ENCODE measurements at places on chromosomes 13 and 19. TPM values are rescaled to one million over a fixed set of nuclear protein-coding genes. Genes with fewer than 3 reads are reported as not detected.

GRCh38 chr19:12527034-12527836 is 24.0 kb downstream of the ZNF564 start:
- DNase-seq = peak; percentile 22

The C19orf33 gene
- total RNA-seq = not detected

DNA sequence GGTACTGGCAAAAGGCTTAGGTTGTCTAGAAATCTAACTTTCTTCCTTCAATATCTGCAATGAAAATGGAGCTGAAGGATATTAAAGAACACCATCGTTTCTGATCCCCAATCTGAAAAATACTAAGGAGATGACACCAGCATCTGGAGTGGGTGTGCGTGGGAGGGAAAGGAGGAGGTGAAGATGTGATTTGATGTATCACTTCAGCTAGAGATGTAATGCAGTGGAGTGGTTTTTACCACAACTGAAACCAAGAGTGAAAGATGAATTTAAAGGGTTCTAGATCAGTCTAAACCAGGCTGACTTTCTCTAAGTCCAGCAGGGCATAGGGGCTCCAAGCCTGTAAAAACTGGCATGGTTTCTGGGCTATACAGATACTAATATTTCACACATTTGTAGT is 148.4 kb downstream of the AKAP11 start:
- peak; percentile 82 for DNase-seq

DNA sequence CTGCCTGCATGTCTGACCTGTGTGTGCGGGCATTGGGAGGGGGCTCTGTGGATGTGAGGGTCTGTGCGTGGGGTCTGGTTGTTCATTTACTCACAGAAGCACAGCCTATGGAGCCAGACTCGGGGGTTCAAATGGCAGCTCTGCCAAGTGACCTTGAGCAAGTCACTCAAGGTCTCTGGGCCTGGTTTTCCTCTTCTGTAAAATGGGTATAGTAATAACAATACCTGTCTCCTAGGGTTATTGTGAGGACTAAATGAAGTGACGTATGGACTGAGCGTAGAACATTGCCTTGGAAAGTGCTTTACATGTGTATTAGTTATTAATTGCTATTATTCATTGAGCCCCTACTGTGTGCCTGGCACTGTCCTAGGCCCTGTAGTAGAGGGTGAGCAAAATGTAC is 24.4 kb downstream of the CKM start:
- no peak for DNase-seq

The SPIB gene
- 1.5 TPM for total RNA-seq

The MEF2B gene
- 2.6 TPM for total RNA-seq

The CYP4F8 gene
- not detected for total RNA-seq

The CCDC70 gene
- total RNA-seq = 0.72 TPM

The CERS1 gene
- total RNA-seq = 0.36 TPM

The POSTN gene
- not detected for total RNA-seq

GRCh38 chr13:20424949-20425348 is 100.7 kb downstream of the CRYL1 start:
- DNase-seq = no peak

The ZNF471 gene
- 0.27 TPM for total RNA-seq

DNA sequence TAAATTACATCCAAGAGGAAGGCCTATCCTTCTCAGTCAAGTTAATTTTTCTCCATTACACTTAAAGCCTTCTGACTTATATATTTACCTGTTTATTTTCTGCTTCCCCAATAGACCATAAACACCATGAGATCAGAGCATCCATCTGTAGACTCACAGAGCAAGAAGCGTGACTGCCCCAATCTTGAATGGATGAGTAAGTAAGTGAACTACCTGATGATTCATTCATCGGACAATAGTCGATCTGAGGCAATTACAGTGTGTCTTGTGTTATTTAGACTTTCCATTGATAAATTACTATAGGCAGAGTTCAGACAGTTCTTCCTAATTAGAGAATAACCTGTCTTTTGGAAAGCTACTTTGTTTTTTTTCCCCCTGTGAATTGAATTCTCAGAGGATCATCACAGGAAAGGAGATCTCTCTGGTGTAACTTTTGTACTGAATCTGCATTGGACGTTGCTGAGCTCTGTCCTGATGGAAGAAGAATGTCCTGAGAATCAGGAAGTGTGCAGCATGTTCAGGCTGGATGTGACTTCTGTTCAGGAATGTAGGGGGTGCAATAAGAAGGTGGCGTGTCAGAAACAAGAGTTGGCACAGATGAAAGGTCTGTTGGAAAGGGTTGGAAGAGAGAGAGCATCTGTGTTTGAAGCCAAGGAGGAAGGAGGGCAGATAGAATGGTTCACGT is 367.0 kb downstream of the NALCN start:
- no peak for DNase-seq

The ATP4A gene
- not detected for total RNA-seq

- DNase-seq = no peak
These were observed 146.6 kb downstream of the RNF17 start for GRCh38 chr13:24910502-24911132.

The SIGLEC9 gene
- 0.65 TPM for total RNA-seq

- DNase-seq = no peak
These were observed 73.5 kb downstream of the CAB39L start for GRCh38 chr13:49370371-49370770.

GRCh38 chr19:47068246-47068645 is 19.8 kb upstream of the TMEM160 start:
- no peak for DNase-seq

DNA sequence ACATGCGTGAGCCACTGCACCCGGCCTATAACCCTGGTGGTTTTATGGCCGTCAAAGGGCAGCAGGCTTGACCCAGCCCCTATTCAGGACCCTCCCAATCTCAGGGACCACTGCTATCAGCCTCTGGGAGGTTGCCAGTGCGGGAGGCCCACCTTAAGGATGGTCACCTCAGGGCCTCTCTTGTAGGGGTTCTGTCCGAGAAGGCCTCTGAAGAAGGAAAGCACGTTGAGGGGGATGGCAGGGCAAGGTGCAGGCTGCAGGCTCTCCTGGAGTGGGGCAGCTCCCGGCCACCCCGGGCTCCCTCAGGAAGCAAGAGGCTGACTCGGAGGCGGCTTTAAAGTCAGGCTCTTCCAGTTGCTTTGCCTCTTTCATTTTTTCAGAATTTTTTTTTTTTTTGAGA is 6.0 kb upstream of the GRTP1 start:
- DNase-seq = no peak

DNA sequence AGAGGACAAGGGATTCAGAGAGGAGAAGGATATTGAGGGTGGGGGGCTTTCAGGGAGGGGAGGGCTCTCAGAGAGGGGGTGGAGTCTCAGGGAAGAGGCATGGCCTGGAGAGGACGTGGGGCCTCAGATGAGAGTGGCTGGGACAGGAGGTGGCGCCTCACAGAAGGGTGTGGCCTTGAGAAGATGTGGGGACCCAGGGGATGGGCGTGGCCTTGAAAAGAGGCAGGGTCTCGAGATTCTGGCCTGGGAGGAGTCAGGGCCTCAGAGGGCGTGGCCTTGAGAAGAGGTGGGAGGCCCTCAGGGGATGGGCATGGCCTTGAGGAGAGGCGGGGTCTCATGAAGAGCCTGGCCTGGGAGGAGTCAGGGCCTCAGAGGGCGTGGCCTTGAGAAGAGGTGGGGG is 23.7 kb upstream of the TNFSF14 start:
- DNase-seq = peak; percentile 38

GRCh38 chr13:38803531-38803930 is 116.7 kb downstream of the FREM2 start:
- DNase-seq = no peak

DNA sequence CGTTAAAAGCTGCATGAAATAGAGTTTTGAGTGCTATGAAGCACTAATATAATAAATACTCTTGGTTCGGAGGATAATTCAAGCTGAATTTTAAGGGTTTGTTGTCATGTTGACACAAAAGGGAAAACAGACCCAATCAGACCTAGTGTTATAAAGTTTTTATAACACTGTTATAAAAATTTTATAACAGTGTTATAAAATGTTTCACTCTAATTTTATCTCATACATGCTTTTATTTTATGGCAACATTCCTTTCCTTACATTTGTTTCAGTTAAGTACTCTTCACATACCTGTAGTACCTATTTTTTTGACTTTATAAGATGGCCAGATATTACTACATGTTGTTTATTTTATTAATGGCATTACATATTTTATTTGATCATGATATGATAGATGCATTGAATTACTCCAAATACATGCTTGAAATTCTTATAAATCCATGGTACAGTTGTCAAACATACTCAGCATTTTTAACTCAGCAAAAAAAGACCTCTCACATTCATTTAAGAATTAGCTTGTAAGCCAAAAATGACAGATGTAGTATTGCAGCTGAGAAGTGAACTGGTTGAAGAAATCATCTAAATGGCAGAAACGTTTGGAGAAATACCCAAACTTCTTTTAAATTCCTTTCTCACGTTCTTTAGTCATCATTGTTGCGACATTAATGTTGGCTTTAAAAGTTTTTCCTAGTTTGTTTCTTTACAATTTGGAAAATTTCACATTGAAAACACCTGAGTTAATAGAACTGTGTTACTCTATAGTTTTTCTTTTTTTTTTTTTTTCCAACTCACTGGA is 104.5 kb downstream of the PIBF1 start:
- no peak for DNase-seq

The ZNF534 gene
- total RNA-seq = not detected

The CCNA1 gene
- total RNA-seq = not detected

GRCh38 chr13:87123987-87124784 is 547.0 kb upstream of the SLITRK5 start:
- DNase-seq = no peak

DNA sequence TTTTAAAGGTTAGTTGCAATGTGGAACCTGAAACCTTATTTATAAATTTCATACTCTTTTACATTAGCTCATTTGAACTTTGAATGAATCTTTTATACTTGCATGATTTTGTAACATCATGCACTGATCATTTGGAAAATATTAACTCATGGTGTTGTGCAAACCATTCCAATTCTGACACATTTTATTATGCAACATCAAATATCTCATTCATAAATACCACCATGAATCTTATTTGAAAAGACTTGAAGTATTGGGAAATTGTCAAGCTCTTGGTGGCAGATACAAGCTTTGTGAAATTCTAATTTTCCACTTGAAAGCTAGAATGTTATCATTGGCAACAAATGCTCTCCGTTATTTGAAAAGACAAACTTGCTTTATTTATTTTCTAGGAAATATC is 379.9 kb upstream of the PCDH20 start:
- DNase-seq = no peak

DNA sequence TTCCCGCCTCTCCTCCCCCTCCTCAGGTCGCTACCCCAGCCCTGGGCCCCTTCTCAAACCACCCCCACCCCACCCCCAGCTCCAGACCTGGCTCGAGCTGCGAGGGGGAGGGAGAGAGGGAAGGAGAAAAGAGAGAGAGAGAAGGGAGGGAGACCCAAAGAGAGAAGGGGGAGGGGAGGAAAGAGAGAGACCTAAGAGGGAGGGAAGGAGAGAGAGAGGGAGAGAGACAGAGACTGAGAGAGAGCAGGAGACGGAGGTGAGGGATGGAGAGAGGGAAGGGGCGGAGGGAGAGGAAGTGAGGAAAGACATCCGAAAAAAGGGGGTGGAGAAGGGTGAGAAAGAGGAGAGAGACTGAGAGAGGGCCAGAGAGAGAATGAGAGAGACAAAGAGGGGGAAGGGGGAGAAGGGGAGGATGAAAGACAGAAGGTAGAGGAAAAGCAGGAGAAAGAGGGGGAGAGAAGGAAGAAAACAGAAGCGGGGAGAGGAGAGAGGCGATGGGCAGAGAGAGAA is 2.0 kb upstream of the SPACA6 start:
- no peak for DNase-seq

The SIGLEC12 gene
- total RNA-seq = 0.43 TPM

The F10 gene
- not detected for total RNA-seq

- DNase-seq = no peak
These were observed 13.1 kb upstream of the ZNF888 start for GRCh38 chr19:52936151-52936953.

DNA sequence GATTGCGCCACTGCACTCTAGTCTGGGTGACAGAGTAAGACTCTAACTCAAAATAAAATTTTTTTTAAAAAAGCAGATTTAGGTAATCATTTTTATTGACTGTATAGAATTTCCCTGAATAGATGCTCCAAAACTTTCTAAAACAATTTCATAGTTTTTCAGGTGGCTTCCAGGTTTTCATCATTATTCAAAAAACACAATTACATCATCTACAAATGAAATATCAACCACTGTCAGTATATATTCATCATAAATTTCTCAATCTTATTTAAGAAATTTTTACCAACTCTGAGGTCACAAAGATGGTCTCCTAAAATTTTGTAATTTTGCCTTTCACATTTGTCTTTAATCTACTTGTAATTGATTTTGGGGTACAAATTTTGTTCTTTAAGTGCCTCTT is 48.1 kb downstream of the ZC3H13 start:
- DNase-seq = no peak

DNA sequence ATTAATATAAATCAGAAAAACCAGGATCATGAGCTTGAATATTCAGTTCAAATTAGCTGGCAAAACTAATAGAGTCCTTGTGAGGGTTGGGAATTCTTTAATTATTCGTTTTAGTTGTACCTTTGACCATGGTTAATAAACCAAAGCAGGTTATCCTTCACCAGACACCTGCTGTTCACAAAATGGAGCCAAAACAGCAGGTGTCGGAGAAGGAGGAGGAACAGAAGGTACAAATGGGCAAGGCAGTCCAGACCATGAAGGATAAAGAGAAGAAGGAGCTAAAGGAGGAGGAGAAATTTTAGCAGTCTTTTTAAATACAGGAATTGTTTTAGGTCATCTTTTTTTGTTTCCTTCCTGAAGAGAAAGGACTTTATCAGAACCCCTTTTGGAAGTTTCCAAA is 106.1 kb downstream of the NHLRC3 start:
- DNase-seq = no peak

DNA sequence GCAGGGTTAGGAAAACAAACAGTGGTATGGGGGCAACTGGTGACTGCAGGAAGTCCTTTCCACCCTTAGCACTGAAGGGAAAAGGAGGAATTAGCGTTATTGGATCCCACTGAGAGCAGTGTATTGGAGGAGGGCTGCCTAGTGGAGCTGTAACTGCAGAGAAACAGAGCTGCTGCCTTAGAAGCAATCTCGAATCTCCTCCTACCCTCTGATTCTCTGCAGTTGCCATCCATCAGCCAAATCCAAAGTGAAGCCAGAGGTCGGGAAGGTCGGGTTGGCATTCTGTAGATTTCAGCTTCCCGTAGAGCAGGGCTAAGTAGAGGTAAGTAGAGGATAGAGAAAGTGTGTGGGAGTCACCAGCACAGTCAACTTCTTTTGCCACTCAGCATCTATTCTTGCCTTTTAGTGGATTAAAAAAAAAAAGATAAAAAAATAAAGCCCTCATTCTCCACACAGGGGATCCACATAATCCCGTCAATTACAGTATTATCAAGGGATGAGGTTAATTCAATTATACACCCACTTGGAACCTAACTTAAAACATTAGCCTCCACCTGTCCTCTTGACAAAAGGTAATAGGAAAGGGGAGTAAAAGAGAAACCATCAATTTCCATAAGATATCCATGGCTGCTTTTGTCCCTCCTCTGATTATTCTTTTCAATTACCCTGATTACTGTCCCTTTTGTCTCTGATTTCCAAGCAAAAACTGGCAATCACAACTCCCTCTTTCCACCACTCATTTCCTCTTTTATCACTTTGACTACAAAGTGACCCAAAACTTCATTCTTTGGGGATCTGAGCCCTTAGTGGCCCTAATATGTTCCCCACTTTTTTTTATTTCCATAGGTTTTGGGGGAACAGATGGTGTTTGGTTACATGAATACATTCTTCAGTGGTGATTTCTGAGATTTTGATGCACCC is 234.7 kb downstream of the RBM26 start:
- DNase-seq = no peak

The MEIOSIN gene
- not detected for total RNA-seq

- DNase-seq = no peak
These were observed 845.3 kb upstream of the MIR17HG start for GRCh38 chr13:90502153-90502552.

GRCh38 chr19:18894254-18895037 is 1.5 kb downstream of the CERS1 start:
- DNase-seq = no peak

All from activated CD8-positive, alpha-beta T cell treated with anti-CD3 and anti-CD28 coated beads for 36 hours (primary cell).